NCI-H1417 (cell line): ENCODE measurements at places on chromosomes 11 and 22.

DNA sequence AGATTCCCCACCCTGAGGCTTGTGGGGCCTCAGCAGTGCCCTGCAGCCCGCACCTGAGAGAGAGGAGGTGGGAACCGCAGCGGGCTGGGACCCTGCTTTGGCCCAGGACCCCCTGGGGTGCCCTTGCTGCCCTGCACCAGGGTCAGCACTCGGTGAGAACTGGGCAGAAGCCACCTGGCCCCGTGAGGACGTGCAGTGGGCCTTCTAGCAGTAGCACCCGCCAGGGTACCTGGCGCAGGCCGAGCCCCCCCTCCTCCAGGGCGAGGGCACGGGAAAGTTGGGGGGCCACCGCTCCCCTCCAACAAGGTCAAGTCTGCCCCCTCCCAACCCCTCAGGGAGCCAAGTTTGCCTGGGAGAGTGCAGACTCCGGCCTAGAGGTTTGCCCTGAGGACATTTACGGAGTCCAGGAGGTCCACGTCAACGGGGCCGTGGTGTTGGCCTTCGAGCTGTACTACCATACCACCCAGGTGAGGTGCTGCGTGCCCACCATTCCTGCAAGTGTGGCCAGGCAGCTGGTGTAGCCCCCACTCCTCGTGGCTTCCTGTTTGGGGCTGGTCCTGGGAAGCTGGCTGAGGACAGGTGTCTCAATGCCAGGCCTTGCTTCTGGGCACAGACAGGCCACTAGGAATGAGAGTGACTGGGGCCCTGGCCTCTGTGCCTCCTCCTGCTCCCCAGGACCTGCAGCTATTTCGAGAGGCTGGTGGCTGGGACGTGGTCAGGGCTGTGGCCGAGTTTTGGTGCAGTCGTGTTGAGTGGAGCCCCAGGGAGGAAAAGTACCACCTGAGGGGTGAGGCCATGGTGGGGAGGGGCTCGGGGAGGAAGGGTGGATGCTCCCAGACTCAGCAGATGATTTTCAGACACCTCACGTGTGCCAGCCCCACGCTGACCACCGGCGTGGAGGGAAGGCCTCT is 3.5 kb downstream of the PGGHG start:
- no peak for DNase-seq

DNA sequence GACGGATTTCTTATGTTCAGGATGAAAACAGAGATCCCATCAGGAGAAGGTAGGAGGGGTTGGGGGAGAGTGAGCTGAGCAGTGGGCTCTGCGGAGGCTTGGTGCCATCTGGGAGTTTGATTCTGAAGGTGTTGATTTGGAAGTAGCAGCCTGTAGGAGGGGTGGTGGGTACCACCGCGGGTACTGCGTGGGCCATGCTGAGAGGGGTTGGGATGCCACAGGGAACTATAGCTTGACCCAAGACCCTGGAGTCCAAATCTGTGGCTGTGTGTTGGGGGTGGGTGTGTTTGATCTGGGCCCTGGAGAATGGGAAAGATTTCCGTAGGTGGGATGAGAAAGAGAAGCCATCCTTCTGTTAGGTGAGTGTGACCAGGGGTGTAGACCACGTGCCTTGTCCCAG is 5.0 kb downstream of the INCENP start:
- DNase-seq, result no peak

GRCh38 chr11:118531597-118532084 is 649 bp downstream of the TMEM25 start:
- peak; percentile 20 for DNase-seq

GRCh38 chr11:126948563-126948962 is 52.0 kb downstream of the KIRREL3 start:
- no peak for DNase-seq

DNA sequence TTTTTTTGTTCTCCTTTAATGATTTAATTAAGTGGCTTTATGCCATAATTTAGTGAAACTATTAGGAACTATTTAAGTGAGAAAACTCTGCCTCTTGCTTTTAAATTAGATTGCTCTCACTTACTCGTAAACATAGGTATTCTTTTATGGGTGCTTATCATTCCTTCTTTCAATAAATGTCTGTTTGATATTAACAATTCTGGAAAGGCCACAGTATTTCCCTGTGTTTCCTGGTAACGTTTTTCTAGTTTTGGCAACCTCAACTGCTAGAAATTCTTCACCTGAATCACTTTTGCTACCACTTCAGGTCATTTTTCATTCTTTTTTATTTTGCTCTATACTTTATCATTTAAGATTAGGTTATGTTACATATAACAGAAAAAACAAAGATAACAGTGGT is 19.9 kb upstream of the NCR3LG1 start:
- no peak for DNase-seq

GRCh38 chr11:61146416-61146815 is 14.8 kb downstream of the VPS37C start:
- DNase-seq, result no peak

- no peak for DNase-seq
Measured at GRCh38 chr22:27930331-27931060, 11.4 kb upstream of the PITPNB start.

- no peak for DNase-seq
Measured at GRCh38 chr11:91906871-91907624, 317.6 kb upstream of the FAT3 start.

DNA sequence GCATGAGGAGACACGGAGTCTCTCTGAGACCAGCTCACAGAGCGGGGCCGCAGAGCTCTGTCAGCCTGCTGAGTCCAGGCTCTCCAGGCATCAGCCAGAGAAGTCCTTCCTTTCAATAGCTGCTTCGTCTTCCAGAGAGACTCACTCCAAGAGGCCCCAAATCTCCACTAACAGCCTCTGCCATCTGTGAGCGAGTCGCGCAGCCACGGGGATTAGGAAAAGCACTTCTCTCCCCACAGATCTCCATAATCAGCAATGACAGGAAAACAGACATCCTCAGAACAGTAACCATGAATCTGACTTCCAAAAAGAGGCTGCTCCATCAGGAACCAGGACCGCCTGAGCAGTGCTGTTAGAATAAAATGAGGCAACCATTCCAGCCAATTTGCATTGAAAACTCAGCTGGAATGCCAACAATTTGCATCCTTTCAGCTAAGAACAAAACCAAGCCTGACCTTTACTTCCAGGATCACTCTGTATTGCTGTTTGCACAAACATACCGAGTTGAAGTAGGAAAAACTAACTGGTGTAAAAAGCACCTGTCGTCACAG is 65.4 kb downstream of the SMCO4 start:
- no peak for DNase-seq

- no peak for DNase-seq
Measured at GRCh38 chr11:85123752-85124231, 503.4 kb downstream of the DLG2 start.

DNA sequence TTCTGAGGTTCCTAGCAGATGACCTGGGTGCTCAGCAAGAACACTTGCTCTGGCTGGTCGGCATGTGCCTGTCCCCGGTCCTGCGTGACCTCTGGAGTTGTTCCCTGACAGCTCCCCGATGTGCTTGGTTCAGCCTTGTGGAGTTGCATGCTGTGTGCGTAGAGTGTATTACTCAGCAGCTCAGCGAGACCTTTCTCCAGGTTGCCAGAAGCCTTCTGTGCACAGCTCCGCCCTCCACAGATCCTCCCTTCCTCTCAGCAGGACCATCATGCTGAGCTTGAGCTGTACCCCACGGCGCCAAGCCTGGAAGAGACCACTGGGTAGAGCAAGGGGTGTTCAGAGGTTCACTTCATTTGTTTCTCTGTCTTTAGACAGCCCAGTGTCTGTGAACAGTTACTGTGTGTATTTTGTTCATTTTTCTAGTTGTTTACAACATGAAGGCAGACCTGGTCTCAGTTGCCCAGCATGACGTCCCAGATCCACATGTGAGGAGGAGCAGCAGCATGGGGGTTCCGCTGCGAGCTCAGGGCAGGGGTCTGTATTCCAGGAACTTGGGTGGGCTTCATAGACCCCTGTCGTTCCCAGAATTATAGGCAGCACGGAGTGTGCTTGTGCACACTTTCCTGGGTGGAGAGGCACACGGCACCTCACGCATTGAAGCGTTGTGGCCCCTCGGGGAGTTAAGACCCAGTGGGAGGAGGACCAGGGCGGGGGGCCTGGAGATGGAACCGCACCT is 148.6 kb downstream of the IGLL1 start:
- no peak for DNase-seq

DNA sequence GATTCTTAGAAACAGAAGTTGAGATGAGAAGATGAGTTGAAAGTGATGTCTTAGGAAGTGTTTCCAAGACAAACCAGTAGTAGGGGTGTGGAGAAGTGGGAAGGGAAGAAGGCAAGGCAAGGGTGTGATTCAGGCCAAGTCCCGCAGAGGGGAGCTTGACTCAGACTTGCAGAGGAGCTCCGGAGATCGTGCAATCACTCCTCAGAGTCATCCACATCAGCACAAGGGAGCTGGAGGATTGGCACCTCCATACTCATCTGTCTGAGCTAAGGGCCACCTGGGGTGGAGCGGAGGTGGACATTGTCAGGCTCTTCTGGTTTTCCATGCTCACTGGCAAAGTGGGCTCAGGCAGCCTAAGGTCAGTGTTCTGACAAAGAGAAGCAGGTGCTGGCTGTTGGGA is 44.4 kb downstream of the CHRDL2 start:
- DNase-seq, result no peak

DNA sequence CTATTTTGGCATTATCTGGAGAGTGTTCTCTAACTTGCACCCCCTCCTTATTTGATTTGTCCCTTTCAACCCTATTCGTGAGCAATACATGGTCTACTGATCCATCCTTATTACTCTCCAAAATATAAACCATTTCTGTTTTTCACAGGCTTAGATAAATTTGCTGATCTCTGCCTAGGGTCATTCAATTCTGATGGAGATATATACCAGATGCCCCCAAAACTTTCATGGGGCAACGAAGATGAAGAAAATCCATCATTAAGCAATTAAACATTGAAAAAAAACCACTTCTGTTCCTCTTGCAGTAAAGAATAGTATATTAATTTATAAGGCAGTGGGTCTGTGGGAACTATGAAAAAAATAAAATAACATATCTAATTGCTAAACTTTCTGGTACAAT is 313.4 kb downstream of the CASP12 start:
- no peak for DNase-seq

- no peak for DNase-seq
Measured at GRCh38 chr11:63663809-63664208, 7.4 kb downstream of the ATL3 start.

GRCh38 chr11:9943386-9944110 is 279.7 kb downstream of the SWAP70 start:
- no peak for DNase-seq

DNA sequence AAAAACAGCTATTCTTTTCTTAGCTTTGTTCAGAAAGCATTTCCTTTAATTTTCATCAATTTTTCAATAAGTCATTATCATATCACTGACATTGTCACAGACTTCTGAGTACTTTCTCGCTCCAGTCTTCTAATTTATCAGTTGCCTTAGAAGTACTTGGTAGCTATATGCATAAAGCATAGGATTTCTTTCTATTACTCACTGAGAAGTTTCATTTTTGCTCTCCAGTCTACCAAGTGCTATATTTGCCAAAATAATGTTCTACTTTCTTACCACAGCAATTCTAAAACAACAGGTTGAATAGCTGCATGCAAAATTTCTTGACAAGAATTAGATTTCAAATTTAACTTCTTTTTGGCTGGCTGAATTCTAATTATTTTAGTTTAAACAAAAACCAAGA is 116.3 kb downstream of the STK33 start:
- no peak for DNase-seq

GRCh38 chr11:117361432-117361831 is 33.8 kb downstream of the CEP164 start:
- no peak for DNase-seq

DNA sequence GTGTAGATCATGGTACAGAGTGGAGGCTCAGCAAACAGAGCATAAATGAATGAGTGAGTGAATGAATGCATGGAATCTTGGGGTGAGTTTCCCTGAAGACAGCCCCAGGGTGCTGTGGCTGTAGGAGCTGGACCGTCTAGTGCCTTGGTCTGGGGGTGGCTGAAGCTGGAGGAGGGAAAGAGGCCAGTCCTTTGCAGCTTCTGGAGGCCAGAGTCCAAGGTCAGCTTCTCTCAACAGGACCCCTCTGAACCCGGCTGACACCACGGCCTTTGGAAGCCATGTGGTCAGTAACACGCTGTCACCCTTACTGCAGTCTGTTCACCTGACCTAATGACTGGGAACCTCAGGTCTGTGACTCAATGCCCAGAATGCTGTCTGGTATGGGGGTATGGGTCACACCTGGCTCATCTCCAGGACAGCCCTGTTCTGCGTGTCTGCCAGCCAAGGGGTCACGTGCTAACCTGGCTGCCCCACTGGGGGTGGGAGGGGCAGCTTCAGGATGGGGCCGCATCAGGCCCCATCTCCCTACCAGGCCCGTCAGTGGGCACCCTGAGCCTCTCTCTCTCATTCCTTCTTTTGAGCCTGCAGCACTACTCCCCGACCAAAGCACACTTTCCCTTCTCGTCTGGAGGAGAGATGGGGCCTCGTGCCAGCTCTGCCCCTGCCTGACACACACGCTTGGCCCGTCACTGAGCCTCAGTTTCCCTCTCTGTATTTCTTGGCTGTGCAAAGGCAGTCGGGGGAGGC is 24.1 kb upstream of the CHKA start:
- no peak for DNase-seq

- DNase-seq, result peak; percentile 8
Measured at GRCh38 chr11:71240865-71241691, 11.3 kb downstream of the SHANK2 start.
